ENCODE measurements at places on chromosomes 13 and 19.

DNA sequence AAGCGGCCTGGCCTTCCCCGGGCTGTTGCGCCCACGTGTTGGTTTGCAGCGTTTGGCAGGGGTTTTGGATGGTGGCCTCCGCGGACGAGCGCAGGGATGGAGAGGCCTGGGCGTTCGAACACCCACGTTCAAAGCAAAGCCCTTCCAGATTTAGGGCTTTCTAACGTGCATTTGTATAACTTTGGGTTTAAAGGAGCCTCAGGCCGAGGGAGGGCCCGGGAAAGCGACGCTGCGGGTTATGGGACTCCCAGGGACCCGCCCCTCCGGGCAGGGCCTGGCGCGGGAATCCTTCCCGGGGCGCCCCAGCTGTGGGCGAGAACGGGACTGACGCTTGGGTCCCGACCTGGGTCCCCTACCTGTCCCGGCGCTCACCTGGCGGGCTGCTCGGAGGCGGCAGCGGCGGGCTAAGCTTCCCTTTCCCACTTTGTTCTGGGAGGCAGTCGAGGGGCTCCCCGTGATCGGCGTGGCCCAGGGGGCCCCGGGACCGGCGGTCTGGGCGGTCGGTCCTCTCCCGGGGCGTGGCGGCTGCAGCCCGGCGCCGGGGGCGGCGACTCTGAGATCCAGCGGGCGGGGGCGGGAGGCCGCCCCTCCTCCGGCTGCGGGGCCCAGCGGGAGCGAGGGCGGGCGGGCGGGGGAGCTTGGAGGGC lies at the start of gene FBXO17:
Gene FBXO17, minus strand, starts transcription at position 529 of the 647 bp plus-strand sequence. CDS start 25,423 bp downstream, outside the sequence.
- DNase-seq: no peak

DNA sequence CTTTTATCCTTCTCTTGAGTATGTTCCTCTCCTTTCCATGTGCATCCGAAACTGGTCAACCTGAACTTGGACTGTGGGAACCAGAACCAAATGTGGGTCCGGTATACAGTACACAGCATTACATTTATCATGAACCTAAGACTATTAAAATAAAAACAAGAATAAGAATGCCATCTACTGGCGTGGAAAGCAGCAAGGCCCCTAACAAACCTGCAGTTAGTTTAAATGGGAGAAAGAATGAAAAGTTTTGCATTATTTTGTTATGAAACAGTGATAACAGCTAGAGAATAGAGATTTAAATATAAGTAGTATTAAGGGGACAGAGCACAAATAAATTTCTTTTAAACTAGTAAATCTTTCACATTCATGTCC lies 159.5 kb downstream of the RBM26 start:
- no peak for DNase-seq

DNA sequence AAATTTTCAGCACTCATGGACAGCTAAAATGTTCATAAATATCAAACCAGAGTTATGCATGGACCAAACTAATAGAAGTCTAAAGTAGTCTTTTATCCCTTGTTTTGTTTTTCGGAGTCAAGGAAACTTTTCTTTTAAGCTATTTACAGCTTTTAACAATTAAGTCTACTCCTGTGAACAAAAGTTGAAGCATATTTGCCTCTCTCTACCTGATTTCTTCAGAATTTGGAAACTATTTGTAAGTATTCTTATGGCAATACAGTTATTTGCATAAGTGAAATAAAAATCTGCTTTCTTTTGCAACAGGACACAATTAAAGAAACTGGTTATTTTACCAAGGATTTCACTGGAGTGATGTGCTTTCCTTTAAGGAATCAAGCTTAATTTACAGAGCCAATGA lies 47.1 kb upstream of the ANKRD10 start:
- DNase-seq: no peak

- no peak for DNase-seq
These were observed 6.5 kb downstream of the ARHGEF18 start for GRCh38 chr19:7355151-7355820.

DNA sequence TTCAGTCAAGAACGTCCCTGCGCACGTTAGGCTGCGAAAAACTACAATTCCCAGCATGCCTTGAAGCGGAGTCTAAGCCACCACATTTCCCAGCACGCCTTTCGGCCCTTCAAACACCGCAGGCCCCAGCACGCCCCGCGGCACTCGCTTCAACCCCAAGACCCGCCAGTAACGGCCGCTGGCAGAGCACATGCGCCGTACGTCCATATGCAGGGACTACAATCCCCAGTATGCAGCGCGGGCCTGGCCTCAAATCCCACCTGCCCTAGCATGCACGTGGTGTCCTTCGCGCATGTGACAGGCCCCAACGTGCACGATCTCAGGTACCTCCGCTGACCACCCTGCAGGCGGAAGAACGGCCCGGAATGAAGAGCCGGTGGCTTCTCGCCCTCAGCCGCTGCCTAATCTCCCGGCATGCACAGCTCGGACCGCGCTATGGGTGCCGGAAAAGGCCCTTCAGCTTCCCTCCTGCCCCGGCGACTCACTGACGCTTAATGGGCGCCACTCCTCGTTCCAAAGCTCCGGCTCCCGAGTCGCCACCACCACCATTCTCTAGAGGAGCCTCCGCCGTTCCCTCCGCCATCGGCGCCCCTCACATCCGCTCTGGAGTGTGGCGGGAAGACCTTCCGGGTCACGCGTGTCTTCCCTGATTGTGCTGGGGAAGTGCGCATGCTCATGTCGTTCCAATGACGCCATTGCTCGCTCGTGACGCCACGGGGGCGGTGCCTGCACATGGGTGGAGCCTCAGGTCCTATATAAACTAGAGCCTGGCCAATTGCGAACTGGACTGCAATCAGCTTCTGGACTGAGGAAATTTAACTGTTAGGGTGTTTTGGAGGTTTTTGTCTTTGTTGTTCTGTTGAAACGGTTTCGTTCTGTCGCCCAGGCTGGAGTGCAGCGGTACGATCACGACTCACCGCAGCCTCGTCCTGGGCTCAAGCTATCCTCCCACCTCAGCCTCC lies at the start of gene DUS3L:
Gene DUS3L, minus strand, starts transcription at position 605 of the 962 bp plus-strand sequence. Its CDS starts 22 bp downstream, at position 583.
- peak; percentile 92 for DNase-seq

- DNase-seq: no peak
These were observed 5.8 kb upstream of the REXO1 start for GRCh38 chr19:1854039-1854541.

- no peak for DNase-seq
These were observed 587 bp downstream of the S1PR4 start for GRCh38 chr19:3178973-3179738.

- DNase-seq: no peak
These were observed 54.9 kb upstream of the PTPRS start for GRCh38 chr19:5395556-5395955.

GRCh38 chr13:80989747-80990146 lies 648.8 kb upstream of the SPRY2 start:
- DNase-seq: no peak

GRCh38 chr13:110157718-110158117 lies 149.2 kb downstream of the COL4A1 start:
- no peak for DNase-seq

- no peak for DNase-seq
These were observed 2.7 kb upstream of the PLA2G4C start for GRCh38 chr19:48113190-48113917.

- no peak for DNase-seq
These were observed 7.1 kb upstream of the CLPP start for GRCh38 chr19:6354098-6354674.

- DNase-seq: no peak
These were observed 651 bp upstream of the POLR1D start for GRCh38 chr13:27621116-27621365.

DNA sequence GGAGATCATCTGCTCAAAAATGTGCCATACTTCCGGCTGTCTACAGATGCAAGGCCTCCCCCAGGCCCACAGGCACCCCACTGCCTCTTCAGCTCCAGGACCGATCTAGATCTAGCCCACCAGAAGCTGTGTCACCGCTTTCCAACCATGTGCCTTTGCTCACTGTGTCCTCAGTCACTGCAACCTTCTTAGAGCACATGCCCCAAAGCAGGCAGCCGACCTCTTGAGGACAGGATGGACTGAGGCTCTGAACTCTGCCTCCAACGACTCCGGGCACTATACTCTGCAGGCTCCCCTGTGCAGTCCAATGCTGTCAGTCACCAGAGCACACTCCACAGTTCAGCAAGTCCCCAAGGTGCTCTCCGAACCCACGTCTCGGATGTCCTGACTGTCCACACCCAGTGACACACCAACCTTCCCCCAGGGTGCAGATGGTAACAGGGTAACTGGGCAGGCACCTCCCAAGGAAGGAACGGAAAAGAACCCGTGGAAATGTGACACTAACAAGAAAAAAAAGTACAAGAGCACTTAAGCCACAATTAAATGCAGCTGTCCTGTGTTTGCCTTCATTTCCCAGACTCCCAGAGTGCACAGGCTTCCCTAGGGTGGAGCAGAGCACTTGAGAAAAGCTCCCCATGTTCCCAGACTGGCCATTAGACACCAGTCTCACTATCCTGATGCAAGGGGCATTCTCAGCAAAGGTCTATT lies 4.8 kb downstream of the STK24 start:
- DNase-seq: no peak

DNA sequence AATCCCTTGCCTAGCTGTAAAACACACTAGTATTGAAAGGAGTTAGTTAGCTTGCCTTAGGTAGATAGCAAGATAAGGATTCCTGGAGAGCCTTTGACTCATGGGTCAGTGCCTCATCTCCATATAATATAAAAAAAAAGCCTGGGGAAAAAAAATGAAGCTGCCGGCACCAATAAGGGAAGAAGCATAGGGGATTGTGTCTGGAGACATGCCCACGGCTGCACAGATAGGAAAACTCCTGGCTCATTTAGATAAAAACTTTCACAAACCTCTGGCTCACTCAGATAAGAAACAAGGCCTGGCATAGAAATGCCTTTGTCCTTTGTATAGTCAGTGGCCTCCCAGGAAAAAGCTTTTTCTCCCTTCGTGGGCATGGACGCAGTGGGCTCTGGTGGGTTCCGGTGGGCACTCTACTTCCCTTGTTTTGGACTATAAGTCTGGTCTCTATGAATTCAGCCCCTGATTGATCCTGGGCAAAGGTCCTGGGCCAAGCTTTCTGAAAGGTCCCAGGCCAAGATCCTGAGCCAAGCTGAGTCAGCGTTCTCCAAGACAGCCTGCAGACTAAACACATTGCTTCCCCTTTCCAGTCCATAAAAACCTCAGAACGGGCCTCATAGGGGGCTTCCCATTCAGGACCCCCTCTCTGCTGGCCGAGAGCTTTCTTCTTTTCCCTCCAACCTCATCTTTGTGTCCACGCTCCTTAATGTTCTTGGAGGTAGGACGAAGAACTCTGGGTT lies 4.9 kb upstream of the OR7A17 start:
- no peak for DNase-seq

DNA sequence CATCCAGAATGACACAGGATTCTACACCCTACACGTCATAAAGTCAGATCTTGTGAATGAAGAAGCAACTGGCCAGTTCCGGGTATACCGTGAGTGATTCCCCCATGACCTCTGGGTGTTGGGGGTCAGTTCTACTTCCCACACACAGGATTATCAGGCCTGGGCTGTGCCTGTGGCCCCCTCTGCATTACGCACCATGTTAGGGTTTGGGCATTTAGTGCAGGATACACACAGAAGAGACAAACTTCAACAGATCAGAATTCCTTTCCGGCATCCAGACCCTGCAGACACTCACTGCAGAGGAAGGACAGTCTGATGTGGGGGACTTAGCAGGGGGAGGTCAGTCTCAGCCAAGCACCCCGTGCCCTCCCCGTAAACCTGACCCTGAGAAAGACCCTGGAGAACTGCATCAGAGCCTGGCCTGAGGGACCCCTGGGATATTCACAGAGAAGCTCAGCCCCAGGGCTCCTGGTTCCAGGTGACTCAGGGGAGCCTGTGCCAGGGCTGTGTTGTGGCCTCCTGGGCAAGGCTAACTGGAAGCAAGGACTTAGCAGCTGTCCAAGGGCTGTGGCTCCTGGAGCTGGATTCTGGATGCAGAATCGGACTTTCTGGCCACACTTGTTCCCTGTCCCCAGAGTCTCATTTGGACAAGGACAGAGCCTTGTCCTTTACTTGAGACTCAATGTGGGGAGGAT lies 1.7 kb downstream of the CEACAM5 start:
- no peak for DNase-seq

GRCh38 chr13:33578786-33579185 lies 239.2 kb upstream of the RFC3 start:
- no peak for DNase-seq

- no peak for DNase-seq
These were observed 74.4 kb downstream of the DPF1 start for GRCh38 chr19:38149661-38150061.

- DNase-seq: no peak
These were observed at the start of gene KL for GRCh38 chr13:33016414-33017322. KL (plus strand) TSS chr13:33016423; CDS start chr13:33016441, 18 bp downstream.

All from esophagus squamous epithelium (tissue), 5 donors.